Fibroblast of the aortic adventitia (primary cell): ENCODE measurements at places on chromosomes 1 and 21.

GRCh38 chr1:215054266-215054665 lies 28.3 kb upstream of the KCNK2 start:
- no peak for DNase-seq

GRCh38 chr1:43933386-43934100 lies at the start of gene ARTN:
TSS of gene ARTN (plus strand) at chr1:43933801. CDS start at chr1:43935657, 1,856 bp downstream.
- DNase-seq: no peak

- DNase-seq: no peak
Observed at GRCh38 chr21:38780879-38781278, 24.9 kb upstream of the ETS2 start.

GRCh38 chr1:226097866-226098625 lies 35.5 kb downstream of the H3-3A start:
- peak; percentile 99 for DNase-seq

DNA sequence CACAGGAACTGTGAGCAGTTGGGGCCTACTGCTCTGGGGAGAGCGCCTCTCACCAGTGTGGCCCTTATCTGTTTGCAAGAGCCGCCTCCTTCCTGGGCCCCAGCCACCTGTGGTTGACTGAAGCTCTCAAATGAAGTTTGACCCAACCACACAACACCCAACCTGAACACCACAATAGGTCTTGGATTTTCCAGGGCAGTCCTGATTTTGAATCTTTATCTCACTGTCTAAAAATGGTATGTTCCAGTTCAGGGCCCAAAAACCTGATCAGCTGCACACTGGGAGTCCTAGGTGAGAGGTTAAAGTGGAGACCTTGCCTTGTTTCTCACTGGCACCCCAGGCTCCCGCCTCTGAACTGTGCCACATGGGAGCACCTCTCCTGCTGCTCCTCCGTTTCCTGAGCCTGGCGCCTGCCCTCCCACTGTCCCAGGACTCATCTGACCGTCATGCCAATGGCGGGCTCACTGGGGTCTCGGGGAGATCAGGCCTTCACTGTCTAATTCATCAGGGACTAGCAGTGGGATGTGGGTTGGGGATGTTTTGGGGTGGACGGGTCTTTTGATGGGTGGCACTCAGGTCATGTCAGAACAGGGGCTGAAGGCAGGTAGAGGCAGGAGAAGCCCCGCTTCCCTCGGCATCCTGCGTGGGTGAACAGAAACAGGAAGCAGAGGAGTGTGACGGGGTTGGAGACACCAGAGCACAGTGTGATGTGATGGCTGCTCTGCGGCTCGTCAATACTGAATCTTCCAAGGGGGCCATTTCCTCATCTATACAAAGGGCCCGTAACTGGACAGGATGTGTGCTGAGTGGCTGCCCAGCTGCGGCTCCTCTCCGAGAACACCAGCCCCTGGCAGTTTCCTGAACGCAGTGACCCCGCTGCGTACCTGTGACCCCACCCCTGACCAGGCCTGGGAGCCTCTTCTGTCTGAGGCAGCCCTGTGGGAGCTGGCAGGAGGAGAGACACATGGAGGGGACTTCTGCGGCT lies 59.6 kb upstream of the ITPKB start:
- DNase-seq: no peak
